ENCODE measurements at places on chromosomes 4 and X.

DNA sequence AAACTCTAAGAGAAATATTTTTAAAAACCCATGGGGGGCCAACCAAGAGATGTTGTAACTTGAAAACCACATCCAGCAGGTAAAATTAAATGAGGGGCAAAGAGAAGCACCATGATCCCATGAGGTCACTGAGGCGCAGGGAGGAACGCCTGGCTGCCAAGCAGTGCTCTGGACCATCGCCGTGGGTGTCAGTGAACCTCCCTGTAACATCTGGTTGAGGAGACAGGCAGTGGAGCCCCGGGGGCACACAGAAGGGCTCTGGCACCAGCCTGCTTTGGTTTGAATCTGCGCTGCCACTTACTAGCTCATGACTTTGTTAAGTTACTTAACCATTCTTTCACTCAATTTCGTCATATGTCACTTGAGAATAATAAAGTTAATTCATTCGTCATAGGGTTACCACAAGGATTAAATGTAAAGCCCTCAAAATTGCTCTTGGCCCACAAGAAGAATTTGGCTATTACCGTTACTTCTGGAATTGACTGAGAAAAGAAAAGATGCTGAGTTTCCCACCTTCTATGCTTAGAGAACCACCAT lies 41.6 kb upstream of the SLC25A4 start:
- DNase-seq: no peak

GRCh38 chrX:132810488-132810887 lies 147.9 kb downstream of the HS6ST2 start:
- DNase-seq: no peak

- no peak for DNase-seq
Measured at GRCh38 chrX:148755111-148755510, 254.7 kb downstream of the AFF2 start.

DNA sequence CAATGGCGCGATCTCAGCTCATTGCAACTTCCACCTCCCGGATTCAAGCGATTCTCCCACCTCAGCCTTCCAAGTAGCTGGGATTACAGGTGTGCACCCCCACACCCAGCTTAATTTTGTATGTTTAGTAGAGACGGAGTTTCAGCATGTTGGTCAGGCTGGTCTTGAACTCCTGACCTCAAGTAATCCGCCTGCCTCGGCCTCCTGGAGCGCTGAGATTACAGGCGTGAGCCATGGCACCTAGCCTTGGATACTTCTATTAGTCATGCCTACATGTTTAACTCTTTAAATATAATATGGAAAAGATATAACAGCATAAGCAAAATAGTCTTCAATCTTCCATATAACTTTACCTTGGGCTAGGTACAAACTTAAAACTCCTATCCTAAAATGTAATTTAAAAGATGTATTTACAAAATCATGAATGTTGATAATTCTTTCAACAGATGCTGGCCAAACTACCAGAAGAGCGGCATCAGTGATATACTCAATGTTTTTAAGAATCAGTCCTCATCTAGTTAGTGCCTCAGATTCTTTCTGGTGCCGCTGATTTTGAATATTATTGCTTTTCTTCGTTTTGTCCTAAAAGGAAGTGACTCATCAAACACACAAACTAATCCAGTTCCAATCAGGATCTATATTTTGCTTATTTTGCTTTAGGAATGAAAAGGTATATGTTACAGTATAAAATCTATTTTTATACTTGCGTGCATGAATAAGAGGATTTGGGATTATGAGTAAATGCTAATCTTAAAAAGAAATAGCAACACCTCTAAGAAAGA lies 23.7 kb downstream of the FAM241A start:
- no peak for DNase-seq

DNA sequence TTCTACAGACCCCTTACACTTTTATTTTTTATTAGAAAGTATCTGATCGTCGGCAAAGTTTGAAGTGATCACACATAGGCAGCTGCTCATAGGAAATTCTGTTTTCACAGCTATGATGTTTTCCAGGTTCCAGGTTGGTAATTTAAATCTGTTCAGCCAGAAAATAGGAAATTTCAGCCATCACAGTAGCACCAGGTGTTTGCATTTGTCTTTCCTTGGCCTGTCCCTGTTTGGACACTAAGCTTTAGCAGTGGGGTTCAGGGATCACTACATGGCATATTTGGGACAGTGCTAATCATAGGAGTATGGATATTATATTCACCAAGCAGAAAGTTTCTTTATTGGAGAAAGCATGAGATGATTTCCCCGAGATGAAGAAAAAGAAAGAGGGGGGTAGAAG lies 92.9 kb downstream of the ANK2 start:
- DNase-seq: no peak

GRCh38 chr4:185774845-185775680 lies 36.9 kb downstream of the SORBS2 start:
- DNase-seq: no peak

DNA sequence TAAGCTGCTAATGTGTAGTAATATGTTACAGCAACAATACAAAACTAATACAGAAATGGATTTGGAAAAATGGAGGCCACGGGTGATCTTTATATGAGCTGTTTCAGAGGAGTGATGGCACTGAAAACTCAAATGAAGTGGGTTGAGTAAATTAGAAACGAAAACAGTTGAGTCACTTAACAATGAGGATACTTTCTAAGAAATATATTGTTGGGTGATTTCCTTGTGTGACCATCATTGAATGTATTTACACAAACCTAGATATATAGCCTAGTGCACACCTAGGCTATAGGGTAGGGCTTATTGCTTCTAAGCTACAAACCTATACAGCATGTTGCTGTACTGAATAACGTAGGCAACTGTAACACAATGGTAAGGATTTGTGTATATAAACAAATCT lies 30.5 kb upstream of the DHX15 start:
- DNase-seq: no peak

- DNase-seq: no peak
Measured at GRCh38 chrX:119427795-119428185, 28.7 kb downstream of the SLC25A43 start.

- no peak for DNase-seq
Measured at GRCh38 chrX:30533835-30534234, 43.7 kb downstream of the TASL start.

DNA sequence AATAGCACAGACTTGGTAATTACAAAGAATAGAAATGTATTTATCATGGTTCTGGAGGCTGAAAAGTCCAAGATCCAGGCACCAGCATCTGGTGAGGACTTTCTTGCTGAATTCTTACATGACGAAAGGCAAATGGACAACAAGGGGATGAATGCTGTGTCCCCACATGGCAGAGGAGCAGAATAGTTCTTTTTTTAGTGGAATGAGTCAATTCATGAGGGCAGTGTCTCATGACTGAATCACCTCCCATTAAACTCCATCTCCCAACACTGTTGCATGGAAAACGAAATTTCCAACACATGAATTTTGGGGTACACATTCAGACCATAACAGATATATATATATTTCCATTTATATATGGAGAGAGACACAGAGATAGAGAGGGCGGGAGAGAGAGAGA lies 628.3 kb downstream of the TRIML1 start:
- no peak for DNase-seq

DNA sequence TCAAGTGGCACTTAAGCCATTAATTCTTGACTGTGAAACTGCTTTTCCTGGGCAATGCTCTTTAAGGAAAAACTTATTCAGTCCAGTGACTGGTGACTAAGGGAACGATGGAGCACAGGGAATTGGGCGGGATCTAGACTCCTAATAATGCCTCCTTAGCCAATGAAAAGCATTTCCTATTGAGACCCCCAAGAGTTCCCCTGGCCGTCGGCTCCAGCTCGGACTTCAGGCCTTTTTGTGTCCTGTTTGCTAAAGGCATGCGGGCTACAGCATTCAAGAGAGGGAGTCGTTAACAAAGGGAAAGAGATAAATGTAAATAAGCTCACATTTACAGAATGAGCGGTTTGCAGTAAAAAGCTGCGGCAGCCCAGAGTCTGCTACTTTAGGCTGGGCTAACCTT lies at the start of gene LPAR4:
TSS of gene LPAR4 (plus strand) at position 232 of the 400 bp plus-strand sequence. CDS start 7,150 bp downstream, outside the sequence.
- no peak for DNase-seq

DNA sequence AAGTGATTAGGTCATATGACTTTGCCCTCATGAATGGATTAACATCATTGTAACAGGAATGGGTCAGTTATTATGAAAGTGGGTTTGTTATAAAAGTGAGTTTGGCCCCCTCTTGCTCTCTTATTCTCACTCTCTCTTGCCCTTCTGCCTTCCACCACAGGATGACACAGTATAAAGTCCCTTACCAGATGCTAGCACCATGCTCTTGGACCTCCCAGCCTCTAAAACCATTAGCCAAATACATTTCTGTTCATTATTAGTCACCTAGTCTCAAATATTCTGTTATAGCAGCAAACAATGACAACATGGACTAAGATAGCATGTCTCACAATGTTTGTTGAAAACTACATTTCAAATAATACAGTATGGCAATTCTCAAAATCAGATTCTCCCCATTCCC lies 59.7 kb downstream of the RWDD4 start:
- no peak for DNase-seq

GRCh38 chrX:73289039-73289438 lies 74.4 kb upstream of the NAP1L2 start:
- DNase-seq: no peak
